ENCODE measurements at places on chromosomes 2 and 18.
A peak's percentile ranks its signal among the peaks of the same experiment; 100 is the strongest.

- no peak for DNase-seq
Observed at GRCh38 chr2:203062126-203062525, 47.5 kb downstream of the NBEAL1 start.

DNA sequence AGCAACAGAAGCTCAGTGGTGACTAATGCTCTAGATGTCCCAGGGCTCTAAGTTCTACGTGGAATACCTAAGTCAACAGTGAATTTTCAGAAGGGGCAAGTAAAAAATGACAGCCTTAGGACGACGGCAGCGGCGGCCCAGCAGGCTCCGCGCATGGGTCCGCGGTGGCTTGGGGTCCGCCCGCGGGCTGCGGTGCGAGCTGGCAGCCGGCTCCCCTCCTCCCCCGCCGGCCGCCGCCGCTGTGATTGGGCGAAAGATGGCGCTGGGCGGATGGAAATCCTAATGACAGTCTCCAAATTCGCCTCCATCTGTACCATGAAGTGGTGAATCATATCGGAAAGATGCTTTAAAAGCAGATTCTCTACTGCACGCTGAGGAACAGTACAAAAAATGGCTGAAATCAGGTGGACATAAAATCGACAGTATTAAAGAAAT lies 74.7 kb downstream of the HNRNPLL start:
- no peak for DNase-seq

GRCh38 chr2:10914272-10914693 lies 2.5 kb downstream of the KCNF1 start:
- DNase-seq, result no peak

GRCh38 chr2:224449212-224450147 lies 47.6 kb upstream of the FAM124B start:
- DNase-seq, result peak; percentile 1

DNA sequence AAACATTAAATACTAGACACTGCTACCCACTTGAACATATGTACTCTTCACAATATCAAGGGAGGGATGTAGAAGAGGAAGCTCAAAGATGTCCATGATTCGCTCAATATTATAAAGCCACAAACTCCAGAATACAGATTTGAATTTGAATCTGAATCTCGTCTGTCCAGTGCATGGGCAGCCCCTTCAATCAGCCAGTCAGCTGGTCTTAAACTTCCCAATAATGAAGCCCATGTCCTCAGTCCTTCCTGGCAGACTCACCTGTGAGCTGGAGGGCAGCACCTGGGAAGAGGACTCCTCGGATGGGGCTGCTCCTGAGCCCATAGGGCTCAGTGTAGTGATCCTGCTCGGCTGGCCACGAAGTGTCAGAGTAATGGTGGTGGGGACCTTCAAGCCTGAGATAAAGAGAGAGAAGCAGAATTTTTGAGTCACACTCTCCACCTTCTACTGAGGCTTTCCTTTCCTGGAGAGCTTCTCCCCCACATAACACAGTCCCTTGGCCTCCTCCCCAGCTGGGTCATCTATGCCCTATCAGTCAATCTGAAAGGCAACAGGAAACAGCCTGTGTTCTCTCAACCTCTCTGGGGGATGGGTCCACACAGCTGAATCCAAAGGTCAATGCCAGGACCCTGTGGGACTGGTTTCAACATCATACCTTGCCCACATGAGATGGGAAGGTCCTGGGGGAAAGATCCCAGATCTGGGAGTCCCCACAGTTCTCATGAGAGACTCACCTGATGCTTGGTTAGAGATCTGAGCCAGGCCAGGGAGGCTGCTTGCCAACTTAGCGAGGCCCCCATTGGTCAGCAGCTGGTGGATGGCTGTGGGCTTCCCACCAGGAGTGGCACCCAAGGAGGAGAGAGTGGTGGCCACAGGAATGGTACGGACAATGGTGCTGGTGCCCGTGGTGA lies 36.5 kb downstream of the KANSL3 start:
- DNase-seq, result peak; percentile 13

DNA sequence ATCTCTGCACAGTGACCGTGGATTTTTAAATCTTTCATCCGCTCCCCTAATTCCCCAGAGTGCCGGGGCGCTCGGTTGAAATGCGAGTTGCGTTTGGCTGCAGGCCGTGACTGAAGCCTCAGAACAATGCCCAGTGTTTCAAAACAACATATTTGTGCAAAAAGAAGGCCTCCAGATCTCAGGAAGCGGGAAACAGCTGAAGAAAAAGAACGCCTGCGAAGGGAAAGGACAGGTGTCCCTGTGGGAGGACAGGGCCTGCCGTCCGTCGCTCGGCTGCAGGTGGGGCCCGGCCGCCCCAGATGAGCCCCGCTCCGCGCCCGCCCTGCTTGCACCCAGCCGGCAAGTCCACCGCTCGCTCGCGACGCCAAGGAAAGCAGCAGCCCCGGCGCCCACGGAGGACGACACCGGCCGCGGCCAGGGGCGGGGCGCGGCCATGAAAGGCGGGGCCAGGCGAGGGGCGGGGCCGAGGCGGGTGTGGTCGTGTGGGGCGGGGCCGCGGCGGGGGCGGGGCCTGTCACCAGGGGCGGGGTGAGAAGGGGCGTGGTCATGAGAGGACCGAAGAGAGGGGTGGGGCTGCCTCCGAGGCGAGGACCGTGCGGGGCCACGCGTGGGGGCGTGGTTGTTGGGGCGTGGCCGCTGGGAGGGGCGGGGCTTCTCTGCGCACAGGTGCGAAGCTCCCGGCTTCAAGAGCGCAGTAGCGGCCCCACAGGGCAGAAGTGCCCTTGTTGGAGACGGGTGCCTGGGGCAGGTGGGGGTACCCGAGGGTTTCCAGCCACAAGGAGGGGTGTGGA lies 17.6 kb upstream of the BOK start:
- no peak for DNase-seq

All from GF-D8 (cell line).